ENCODE measurements at places on chromosomes 4 and X.
A peak's percentile ranks its signal among the peaks of the same experiment; 100 is the strongest.

DNA sequence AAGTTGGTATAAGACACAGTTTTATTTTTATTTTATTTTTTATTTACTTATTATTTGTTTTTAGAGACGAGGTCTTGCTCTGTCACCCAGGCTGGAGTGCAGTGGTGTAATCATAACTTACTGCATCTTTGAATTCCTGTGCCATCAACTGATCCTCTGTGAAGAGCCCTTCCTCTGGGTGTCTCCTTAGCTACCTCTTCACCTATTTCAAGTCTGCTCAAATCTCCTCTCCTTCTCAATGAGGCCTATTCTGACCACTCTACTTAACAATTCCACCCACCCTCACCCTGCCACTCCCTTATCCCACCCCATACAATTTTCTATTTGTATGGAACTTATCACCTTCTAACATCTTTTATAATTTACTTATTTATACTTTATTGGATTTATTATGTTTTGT is 183.4 kb downstream of the PPP3CA start:
- no peak for DNase-seq

DNA sequence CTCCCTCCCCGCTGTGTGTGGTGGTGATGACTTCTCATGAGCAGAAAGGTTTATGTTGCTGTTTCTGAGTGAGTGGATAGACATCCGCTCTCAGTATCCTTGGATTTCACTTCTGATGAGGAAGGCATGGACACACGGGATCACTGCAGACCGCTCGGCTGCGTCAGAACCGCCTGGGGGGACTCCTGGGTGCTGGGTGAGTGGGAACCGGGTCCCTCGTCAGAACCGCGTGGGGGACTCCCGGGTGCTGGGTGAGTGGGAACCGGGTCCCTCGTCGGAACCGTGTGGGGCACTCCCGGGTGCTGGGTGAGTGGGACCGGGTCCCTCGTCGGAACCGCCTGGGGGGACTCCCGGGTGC is 9.0 kb downstream of the CTBP1 start:
- no peak for DNase-seq

DNA sequence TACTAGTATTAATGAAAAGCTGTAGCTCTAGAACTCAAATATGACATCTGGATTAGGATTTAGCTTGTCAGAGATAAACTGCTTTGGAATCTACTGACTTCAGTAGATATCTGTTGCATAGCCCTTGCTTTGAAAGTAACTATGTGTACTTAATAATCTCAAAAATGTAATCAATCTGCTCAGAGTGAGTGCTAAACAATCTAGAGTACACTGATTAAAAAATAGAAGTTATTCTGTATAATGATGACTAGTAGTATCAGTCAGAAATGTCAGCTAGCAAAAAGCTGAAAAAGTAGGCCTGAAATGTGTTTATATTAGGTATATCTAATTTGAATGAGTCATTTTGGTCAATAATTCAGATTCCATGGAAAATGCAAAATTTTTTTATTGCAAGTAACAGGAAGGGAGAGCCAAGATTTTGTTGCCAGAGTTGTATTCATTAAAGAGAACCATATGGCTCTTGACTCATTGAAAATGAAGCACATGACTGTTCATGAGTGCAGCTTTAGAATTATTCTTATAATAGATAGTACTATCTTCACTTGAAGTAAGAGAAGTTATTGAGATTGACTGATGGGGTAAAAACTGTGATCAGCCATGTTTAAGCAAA is 20.0 kb downstream of the CLCN3 start:
- DNase-seq = no peak

DNA sequence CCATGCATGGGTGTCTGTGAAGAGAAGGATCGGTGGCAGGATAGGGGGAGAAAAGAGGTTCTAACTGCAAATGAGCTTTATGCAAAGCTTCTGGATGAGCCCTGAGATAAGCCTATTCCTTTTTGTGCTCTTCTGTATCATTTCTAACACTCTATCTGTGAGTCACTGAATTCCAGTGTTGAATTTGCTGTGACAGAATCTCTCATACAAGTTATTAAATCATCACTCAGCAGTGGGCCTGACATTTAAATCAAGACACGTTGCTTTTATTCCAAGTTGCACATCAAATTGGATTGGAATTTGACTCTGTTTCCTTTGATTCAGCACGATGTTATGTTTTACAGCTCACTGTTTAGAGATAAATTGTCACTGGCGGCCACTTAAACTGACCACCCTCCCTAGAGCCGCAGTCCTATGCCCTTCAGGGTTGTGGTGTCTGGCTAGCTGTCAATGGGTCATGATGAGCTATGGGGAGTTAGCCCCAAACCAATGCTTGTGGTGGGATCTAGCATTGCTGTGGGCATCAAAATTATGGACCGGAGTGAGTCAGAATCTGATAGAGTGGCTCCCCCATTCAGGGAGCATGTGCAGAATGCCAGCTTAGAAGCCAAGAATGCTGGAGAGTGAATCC is 42.7 kb downstream of the LHFPL1 start:
- DNase-seq = no peak

DNA sequence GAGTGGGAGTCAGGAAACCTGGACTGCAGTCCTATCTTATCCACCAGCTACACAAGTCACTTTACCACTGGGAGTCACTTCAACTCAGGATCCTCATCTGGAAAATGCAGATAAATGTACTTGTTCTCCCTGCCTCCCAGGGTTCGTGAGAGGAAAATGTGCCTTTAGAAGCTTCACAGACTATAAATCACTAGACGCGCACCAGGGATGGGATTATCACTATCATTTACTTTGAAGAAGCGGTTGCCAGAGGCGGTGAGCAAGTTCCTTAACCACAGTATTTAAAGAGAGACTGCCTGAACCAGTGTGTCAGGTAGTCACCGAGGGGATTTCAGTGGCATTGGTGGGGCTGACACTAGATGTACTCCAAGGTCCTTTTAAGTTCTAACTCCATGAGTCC is 219.5 kb downstream of the HS6ST2 start:
- no peak for DNase-seq

DNA sequence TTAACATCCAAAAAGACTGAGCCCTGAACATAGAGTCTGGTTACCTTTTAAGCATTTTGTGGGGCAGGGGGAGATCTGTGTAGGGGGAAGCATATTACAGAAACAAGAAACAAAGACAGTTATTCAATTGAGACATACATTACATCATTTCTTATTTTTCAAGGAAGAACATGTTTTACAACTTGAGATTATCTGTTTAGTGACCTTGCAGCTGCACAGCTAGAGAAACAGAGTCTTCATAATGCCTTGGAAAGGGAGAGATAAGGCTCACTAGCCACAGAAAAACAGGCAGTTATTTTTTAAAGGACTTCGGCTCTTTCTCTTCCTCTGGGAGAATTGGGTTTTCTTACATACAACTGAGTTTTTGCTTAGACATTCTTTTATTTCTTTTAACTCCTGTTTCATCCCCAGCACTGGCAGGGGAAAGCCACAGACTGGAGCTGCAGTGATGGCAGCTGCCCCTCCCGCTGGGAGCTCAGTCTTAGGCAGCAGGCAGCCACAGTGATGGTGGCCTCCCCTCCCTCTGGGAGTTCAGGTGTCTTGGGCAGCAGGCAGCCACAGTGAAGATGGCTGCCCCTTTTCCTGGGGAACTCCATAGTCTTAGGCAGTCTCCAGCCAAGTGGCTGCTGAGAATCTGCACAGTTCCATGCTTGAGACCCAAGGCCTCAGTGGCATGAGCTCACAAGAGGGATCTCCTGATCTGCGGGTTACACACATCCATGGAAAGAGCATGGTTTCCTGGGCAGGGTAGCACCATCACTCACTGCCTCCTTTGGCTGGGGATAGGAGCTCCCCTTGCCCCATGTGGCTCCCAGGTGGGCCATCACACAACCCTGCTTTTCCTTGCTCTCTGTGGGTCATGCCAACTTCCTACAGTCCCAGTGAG is 19.4 kb upstream of the TMPRSS11F start:
- no peak for DNase-seq

DNA sequence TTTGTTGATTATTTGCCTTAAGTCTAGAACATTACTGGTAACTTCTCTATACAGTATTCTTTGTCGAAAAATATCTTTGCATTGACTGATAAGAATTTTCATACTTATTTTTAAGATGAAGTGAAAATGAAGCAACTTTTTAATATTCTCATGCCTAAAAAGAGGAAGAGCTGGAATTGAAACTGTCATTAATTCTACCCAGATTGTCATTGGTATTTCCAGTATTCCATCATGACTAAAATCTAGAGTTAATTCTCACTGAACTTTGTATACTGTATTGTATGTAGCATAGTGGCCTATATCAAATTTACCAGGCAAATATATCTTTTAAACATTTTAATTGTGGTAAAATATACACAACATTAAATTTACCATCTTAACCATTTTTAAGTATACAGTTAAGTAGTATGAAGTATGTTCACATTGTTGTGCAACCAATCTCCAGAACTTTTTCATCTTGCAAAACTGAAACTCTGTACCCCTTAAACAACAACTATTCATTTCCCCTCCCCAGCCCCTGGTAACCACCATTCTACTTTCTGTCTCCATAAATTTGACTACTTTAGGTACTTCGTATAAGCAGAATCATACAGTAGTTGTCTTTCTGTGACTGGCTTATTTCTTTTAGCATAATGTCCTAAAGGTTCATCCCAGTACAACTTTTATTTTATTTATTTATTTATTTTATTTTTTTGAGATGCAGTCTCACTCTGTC is 24.3 kb upstream of the ZNF41 start:
- DNase-seq = no peak

DNA sequence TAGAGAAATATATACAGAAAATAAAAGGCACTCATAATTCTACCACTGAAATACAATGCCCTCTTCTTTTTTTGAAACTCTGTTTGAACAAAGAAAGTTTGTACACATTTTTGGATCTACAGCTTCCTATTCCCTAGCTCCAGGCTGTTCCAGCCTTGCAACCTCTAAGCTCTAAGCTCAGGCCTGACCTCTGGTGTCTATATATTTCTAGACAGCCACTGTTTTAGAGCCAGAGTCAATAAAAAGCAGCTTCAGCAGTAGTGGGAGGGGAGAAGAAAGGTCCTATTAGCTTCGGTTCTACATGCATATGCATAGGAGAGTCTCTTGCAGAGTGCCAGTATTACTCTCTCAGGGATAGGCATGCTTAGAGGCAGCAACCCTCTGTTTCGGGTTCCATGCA is 39.7 kb downstream of the CLDN2 start:
- peak; percentile 16 for DNase-seq

- no peak for DNase-seq
Measured at GRCh38 chrX:155778844-155779553, 102.1 kb upstream of the VAMP7 start.

GRCh38 chr4:1359144-1359501 is 12.1 kb downstream of the UVSSA start:
- DNase-seq = no peak

- DNase-seq = no peak
Measured at GRCh38 chrX:40987413-40987812, 97.8 kb upstream of the USP9X start.

- no peak for DNase-seq
Measured at GRCh38 chr4:169209388-169209883, 61.3 kb downstream of the SH3RF1 start.

DNA sequence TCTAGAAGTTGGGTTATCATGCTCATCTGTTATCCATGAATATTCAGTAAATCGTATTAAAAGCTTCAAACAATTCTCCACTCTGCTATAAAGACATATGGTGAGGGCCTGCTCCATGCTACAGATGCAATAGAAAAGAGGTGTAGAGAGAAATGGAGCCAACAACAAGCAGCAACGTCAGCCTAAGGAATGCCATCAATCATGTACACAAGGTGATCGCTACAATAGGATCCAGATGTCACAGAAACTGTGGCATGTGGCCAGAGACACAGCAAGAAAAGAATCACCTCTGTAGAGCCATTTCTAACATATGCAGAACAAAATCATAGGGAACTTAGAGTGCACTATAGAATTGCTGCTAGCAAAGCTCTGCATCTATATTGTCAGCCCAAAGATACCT is 1188.1 kb downstream of the PCDH7 start:
- DNase-seq = no peak

DNA sequence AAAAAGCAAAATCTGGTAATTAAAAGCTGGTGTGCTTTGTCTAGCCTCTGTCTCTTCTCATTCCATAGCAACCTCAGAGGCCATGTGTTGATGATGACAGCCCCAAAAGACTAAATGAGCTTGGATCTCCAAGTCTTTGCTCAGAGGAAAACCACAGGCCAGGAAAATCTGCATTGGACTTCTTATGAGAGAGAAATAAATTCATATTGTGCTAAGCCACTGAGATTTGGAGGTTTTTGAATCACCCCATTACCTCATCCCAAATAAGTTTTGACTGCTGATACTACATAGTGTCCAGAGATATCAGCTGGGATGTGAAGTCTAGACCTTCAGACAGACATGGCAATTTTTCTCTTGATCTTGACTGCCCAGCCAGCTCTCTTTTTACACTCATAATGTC is 178.6 kb upstream of the DIPK2B start:
- DNase-seq = no peak

- DNase-seq = peak; percentile 6
Measured at GRCh38 chr4:101621120-101621519, 169.4 kb upstream of the BANK1 start.

- DNase-seq = no peak
Measured at GRCh38 chr4:52979020-52979419, 116.9 kb downstream of the RASL11B start.

DNA sequence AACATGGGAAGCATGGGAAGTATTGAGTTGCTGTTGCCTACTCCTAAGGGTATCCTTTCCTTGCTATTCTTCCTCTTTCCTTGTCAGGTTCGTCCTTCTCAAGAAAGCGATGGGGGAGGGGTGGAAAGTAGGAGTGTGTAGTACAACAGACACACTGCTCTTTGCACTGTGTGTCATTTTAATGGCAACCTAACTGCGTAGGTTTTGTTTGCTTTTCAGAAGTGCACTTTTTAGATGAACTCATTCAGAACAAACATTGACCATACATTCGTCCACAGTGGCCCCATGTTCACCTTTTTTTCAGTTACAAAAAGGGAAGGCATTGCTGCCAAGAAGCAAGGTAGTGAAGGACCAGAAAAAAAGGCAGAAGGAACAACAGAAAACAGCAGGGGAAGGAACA is 10.2 kb upstream of the YIPF6 start:
- no peak for DNase-seq

GRCh38 chrX:149472625-149473024 is 32.5 kb downstream of the IDS start:
- DNase-seq = no peak

GRCh38 chrX:18461431-18461830 is 36.0 kb downstream of the CDKL5 start:
- DNase-seq = no peak

GRCh38 chr4:102089850-102090621 is 255.2 kb downstream of the SLC39A8 start:
- DNase-seq = no peak

Data from eye (tissue), 1 donor.